H4 (cell line): ENCODE measurements at places on chromosomes 11 and 22. TPM values are rescaled to one million over a fixed set of nuclear protein-coding genes. Genes with fewer than 3 reads are reported as not detected.

Gene RASD2
- 0.08 and 0.43 TPM in 2 replicates for total RNA-seq

Gene ZP1
- total RNA-seq: 1.5 and 2.1 TPM in 2 replicates

DNA sequence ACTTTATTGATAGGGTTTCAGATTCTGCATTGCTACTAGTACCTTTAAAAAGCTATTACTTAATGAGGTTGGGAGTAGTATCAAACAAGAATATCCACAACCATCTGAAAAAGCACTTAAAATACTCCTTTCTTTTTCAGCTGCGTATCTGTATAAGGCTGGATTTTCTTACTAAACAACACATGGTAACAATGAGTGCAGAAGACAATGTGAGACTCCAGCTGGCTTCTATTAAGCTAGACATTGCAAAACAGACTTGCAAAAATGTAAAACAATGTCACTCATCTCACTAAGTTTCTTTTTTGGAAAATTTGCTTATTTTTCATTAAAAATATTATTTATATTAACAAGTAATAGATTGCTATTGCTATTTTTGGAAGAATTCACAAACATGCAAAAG, 132.6 kb downstream of the WNT11 start:
- DNase-seq: no peak

- no peak for DNase-seq
Measured at GRCh38 chr11:43072096-43072495, 239.7 kb upstream of the API5 start.

DNA sequence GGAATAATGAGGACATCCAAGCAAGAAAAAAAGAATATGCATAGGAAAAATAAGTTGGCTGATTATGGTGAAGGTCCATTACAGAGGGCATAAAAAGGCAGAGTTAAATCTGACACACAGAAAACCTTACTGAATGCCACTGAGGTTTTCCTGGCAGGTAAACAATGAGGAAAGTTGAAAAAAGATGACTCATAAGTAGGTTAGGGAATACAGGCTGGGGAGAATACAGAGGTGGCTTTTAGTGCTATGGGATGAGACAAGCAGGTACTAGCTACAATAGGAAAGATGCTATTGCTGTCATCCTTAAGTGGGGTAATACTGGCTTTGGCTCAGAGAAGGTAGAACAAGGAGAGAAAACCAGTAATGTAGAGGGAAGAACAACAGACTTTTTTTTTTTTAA, 44.7 kb downstream of the CSTF3 start:
- DNase-seq: peak; percentile 46

Gene CHRM4
- 0.33 and 0.48 TPM in 2 replicates for total RNA-seq
